ENCODE measurements at places on chromosomes 6 and 20. TPM values are rescaled to one million over a fixed set of nuclear protein-coding genes. Genes with fewer than 3 reads are reported as not detected.

Gene NOX3
- 0.11 TPM for polyA plus RNA-seq

Gene CDSN
- not detected for polyA plus RNA-seq

Gene ZDHHC14
- 9.0 TPM for polyA plus RNA-seq

Gene CLDN20
- not detected for polyA plus RNA-seq

Gene EDEM2
- 16.2 TPM for polyA plus RNA-seq

Gene SYTL3
- 1.5 TPM for polyA plus RNA-seq

Gene LZTS3
- polyA plus RNA-seq, result 12.9 TPM

GRCh38 chr6:134626589-134626988 is 308.7 kb upstream of the SGK1 start:
- no peaks in the 10 kb centered on the region for H3K36me3 ChIP-seq
- no peak overlapping the region for H3K4me3 ChIP-seq
- peaks cover 14% of the 10 kb centered on the region for H3K4me1 ChIP-seq

DNA sequence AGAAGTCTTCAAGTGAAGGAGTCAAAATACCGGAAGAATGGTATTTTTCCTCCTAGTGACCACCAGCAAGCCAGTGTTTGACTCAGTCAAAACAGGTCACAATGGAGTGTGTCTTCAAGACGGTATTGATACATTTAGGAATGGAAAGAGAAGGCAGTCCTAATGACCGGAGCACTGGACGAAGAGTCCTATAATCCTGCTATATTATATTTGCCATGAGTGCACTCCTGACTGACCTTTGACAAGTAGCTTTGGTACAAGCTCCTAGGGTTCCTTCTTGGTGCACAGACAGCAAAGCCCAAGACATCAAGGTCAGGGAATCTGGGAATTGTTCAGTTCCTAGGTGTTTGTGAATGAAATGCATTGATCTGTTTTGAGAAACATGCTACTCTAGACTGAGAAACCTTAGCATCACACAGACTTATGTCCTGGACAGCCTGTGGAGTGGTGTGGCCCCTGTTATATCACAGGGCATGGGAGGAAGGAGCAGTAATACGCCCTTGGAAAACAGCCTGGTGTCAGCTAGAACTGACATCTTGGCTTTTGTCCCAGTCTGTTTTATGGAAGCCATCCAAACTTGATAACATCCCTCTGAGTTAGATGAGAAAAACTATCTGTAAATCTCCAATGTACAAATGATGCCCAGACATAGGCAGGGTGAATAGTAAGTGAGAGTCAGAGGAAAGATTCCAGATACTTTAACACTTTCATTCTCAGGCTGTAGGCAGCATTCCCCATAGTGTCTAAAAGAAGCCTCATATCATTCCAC is 18.5 kb downstream of the NOX3 start:
- DNase-seq, result peak; percentile 84
- no peaks in the 10 kb centered on the region for H3K36me3 ChIP-seq
- H3K4me3 ChIP-seq, result no peak overlapping the region
- H3K4me1 ChIP-seq, result peaks cover 14% of the 10 kb centered on the region

DNA sequence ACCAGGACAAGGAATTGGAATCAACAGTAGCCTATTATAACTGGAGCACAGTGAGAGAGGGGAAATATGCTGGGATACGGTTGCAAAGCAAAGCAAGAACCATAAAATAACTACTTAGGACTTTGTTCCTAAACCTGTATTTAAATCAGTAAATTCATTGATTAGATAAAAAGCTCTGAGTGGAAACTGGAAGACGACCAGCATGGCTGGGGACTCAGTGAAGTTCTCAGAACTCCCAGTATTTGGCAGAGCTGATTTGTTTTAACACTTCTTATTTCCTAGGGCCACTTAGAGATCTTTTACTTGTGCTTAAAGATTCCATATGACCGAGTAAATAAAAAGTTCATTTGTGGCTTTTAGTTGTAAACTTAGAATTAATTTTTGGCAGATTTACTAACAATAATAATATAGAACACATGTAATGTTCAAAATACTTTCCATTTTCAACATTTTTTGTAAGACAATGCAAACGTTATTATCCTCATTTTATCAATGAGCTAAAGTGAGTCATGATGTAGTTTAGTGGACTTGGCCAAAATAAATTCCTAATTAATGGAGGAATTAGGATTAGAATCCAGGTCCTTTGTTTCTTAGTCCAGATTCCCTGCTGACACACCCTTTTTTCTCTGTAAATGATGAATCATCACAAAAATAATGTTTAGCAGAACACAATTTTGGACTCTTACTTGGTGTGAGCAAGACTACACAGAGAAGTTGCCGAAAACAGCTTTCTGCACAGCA is 392.9 kb downstream of the GJA1 start:
- no peak overlapping the region for H3K4me3 ChIP-seq
- no peak overlapping the region for H3K27ac ChIP-seq
- H3K4me1 ChIP-seq, result no peaks in the 10 kb centered on the region
- H3K36me3 ChIP-seq, result no peaks in the 10 kb centered on the region
- no peaks in the 10 kb centered on the region for H3K27me3 ChIP-seq

DNA sequence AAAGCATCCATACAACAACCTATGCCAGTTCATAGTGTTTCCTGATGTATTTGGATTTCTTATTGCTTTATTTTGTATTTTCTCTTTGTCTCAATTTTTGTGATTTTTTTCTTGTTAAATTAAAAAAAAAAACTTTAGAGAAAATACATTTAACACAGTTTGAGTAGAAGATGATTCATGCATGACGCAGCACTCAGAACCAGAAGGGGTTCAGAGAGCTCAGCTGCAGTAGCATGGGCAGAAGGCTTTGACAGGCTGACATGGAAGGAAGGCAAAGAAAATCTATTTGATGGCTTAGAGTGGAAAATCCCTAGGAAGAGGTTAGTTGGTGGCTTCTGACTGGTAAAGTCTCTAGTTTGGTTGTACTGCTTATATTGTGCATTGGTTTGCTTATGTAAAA is 207.2 kb upstream of the STXBP5 start:
- H3K36me3 ChIP-seq, result no peaks in the 10 kb centered on the region
- H3K27me3 ChIP-seq, result no peaks in the 10 kb centered on the region
- H3K4me1 ChIP-seq, result peaks cover 8% of the 10 kb centered on the region
- no peak overlapping the region for H3K27ac ChIP-seq

GRCh38 chr6:70289299-70289698 is 13.6 kb downstream of the COL9A1 start:
- H3K27ac ChIP-seq, result no peak overlapping the region
- peaks cover 4% of the 10 kb centered on the region for H3K27me3 ChIP-seq
- H3K4me3 ChIP-seq, result no peak overlapping the region
- no peaks in the 10 kb centered on the region for H3K36me3 ChIP-seq

DNA sequence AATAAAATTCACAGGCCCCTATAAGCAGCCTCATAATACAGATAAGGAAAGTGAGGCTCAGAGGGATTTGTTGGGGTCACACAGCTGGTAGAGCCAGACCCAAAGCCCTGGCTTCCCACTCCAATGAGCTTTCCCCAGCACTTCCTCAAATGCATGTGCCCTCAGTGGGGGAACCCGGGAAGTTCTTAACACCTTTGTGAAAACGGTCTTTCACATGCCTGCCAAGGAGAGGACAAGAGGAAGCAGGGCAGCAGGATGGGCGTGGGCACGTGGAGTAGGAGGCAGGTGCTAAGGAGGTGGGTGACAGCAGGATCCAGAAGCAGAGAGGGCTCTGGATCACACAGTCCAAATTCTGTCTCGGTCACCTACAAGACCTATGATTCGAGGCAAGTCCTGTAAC is 598 bp downstream of the PI16 start:
- H3K27ac ChIP-seq, result no peak overlapping the region
- DNase-seq, result no peak
- H3K27me3 ChIP-seq, result no peaks in the 10 kb centered on the region

DNA sequence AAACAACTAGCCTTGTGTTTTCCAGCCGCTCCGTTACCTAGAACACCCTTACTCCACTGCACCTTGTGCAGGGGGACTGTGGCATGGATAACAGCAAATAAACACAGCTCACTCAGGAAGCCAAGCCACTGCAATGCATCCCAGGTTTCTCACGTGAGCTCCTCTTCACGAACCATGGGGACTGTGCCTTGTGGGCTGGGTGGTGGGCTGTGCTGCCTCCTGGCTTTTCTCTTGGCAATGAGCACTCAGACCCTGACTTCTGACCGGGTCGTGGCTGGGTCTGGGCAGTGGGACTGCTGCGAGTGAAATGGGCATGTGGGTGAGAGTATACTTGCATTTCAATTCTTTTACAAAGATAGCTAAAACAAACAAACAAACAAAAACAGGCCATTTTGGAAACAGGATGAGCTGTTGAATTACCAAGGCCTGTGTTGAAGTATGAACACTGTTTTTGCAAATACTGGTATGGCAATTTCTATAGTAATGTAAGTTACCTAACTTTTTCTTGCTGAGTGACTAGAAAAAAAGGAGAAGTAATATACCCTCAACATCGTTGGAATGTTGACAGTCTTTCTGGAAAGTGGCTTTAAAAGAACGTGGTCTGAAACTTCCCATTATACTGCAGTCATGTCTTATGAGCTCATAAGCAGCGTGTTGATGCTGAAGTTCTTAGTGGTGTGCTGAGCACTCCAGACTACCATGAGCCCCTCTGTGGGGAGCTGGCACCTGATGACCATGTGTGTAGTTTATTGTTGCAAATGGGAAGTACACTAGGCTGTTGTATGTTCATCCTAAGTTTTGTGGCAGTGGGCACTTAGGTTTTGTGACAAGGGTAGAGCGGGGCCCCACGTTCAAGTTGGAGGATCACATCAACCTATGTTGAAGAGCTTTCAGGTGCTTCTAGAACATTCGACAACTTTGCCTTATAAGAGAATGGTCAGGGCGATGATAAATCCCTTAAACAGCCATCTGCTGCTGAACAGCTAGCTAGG is 120.4 kb downstream of the ARMC2 start:
- DNase-seq, result no peak
- H3K4me1 ChIP-seq, result peaks cover 6% of the 10 kb centered on the region
- no peak overlapping the region for H3K27ac ChIP-seq
- no peak overlapping the region for H3K4me3 ChIP-seq
- no peaks in the 10 kb centered on the region for H3K27me3 ChIP-seq

- H3K27ac ChIP-seq, result no peak overlapping the region
- peak; percentile 47 for DNase-seq
- H3K27me3 ChIP-seq, result no peaks in the 10 kb centered on the region
Observed at GRCh38 chr6:170000071-170000843, 248.8 kb downstream of the ERMARD start.

- DNase-seq, result no peak
- H3K27ac ChIP-seq, result no peak overlapping the region
- H3K4me1 ChIP-seq, result no peaks in the 10 kb centered on the region
- peaks cover 17% of the 10 kb centered on the region for H3K27me3 ChIP-seq
Observed at GRCh38 chr6:169960003-169960344, 208.6 kb downstream of the ERMARD start.

DNA sequence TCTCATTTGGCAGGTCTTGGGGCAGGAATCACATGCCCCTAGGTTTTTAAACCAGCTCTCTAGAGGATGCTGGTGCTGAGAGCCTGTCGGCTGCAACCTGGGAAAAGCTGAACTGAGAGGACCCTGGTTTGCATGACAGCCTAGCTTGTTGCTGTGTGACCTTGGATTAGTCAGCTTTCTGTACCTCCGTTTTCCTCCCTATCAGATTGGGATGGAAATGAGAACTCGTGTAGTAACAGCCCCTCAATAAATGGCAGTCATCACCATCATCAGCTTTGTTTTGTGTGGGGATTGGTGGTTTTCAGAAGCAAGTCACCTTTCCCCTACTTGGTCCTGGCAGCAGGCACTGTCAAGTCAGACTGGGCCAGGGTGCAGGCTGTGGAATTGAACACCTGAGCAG is 75.2 kb upstream of the MYL9 start:
- peak overlapping the region; percentile 13 for H3K27ac ChIP-seq
- H3K27me3 ChIP-seq, result no peaks in the 10 kb centered on the region
- H3K4me1 ChIP-seq, result peaks cover 81% of the 10 kb centered on the region
- no peak overlapping the region for H3K4me3 ChIP-seq
- no peak for DNase-seq
